ENCODE measurements at places on chromosomes 11 and 22.

DNA sequence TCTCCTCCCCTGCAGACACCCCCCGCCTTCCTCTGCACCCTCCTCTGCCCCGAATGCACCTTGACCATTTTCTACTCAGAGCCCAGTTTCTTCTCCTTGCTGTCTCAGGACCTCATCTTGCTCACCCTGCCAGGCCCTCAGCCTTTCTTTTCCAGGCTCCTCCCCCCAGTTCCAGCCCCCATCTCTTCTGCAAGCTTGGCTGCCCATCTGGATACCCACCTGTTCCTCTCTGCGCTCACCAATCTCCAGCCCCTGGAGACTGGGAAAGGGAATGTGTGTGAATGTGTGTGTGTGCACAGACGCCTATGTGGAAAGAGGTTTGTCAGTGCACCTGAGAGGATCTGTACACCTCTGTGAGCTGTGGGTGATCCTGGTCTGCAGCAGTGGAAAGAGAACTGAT lies 36.4 kb downstream of the SLC22A12 start:
- DNase-seq: no peak

- no peak for DNase-seq
Observed at GRCh38 chr11:19281041-19281440, 40.3 kb upstream of the E2F8 start.

DNA sequence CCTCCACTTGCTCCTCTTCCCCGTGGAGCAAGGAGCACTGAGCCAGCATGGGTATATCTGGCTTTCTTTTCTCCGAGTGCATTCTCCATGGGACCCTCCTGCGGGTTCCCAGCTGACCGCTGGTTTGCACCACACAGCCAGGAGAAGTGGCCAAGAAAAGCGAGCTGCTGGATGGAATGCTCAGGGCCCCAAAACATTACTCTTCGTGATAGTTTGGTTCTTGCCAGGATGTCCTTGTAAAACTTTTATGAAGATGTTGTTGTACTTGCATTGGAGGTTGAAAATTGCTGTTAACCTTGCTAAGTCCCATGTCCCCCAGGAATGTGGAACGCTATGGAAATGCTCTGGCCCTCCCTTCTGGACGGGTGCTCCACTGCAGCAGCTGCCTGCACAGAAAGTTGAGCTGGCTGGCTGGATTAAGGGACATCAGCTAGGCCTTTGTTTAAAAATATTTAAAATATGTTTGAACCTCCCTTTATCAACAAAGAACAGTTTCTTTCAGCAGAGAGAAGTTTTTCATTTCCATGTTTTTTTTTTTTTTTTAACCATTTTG lies 68.7 kb downstream of the ZNRF3 start:
- peak; percentile 4 for DNase-seq

DNA sequence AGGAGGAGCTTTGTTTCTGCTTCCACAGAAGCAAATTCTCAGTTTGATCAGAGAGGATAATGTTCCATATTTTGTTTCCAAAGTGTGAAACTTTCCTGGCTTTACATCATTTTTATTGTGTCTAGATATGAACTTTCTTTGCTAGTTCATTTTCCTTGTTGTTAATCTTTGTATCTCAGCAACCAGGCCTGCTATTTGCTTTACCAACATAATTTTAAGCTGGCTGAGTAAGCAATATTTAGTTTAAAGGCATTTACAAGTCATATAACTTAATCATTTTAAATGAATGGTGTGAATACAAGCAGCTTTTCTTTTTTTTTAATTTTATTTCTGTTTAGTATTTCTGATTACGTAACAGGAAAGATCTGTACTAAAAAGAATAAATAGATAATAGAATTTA lies 15.2 kb downstream of the NUCB2 start:
- no peak for DNase-seq

DNA sequence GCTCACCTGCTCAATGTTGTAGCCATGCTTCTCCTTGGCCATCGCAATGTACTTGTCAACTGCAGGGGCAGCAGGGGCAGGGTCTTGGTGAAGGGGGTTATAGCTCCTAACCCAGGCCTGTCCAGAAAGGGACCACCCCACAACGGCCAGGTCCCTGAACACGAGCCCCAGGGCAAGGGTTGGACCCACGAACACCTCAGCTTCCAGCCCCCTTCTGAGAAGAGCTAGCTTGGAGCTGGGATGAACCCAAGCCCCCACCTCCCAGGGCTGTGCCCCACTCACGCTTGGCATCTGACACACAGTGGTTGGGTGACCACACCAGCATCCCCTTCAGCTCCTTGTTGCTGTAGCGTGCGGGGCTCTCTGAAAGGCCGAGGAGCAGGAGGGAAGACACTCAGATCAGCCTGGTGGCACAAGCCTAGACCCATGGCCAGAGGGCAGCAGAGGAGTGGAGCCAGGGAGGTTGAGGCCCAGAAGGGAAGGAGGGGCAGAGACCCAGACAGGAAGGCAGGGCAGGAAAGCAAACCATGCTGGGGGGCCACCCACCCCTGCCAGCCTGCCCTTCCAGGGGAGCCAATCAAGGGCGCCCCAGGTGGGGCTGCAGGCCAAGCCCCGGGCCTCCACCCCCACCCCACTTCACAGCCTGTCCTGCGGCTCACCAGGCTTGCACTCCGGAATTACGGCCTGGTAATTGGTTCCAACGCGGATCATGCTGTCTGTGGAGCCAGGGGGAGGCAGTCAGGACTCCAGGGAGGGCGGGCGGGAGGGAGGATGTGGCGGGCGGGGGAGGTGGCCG lies 1.9 kb downstream of the RCOR2 start:
- DNase-seq: no peak

DNA sequence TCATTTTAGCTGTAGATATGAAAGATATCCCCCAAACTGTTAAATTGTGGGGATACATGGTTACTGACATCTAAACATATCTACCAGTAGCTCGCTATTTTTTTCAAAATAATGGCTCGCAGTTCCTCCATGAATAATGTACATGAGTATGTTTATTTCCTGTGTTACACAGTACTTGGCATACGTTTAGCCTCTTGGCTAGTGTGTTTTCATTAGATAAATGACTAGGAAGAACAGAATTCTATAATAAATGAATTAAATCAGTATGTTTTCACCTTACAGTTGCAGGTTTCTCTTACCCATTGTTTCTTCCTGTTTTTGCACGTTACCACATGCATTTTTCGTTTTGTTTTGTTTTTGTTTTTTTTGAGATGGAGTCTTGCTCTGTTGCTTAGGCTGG lies 21.8 kb downstream of the RNF169 start:
- no peak for DNase-seq

- no peak for DNase-seq
Observed at GRCh38 chr11:23399995-23400394, 539.7 kb upstream of the CCDC179 start.

DNA sequence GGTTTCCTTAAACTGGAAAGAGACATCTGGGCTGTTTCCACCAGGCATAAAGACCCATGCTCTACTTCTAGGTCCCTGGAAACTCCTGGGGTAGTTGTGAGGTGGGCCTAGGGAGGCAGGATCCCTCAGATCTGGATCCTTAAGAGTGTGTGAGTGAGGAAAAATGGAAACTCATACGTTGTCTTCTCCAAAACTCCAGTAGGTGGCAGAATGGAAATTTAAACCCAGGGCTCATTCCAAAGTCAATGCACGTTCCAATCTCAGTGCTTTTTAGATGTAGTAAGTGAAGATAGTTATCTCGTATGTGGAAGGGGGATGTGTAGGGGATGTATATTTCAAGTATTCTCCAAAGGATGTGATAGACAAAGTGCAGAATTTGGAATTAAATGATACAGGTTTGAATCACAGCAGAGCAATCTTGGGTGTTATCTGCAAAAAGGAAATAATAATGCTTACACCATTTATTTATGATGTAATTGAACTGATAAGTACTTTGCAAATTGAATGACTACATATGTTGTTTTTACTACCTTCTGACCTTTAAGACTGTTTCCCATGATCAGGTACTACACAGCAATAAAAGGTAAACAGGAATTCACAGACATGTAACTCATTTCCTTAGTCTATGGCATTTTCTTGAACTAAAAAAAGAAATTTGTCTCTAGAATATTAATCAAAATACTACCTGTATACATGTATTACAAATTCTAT lies 13.1 kb upstream of the MMP1 start:
- peak; percentile 18 for DNase-seq

DNA sequence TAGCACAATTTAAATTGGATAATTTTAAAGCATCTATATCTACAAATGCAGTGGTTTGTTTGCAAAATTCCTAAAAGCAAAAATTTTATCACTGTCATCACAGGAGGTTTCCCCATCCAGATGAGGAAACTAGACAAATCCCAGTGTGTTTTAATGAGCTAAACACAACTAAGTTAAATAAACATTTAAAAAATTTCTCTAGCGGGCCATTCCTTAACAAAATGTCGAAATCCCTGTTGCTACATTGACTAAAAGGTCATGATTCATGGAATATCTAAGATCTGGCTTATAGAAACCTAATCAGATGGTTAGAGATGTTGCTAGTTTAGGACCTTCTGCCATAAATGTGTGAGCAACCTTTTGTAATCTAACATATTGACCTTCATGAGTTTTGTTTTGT lies 107.3 kb upstream of the BDNF start:
- no peak for DNase-seq

GRCh38 chr11:35891096-35891495 lies 52.8 kb upstream of the LDLRAD3 start:
- no peak for DNase-seq

DNA sequence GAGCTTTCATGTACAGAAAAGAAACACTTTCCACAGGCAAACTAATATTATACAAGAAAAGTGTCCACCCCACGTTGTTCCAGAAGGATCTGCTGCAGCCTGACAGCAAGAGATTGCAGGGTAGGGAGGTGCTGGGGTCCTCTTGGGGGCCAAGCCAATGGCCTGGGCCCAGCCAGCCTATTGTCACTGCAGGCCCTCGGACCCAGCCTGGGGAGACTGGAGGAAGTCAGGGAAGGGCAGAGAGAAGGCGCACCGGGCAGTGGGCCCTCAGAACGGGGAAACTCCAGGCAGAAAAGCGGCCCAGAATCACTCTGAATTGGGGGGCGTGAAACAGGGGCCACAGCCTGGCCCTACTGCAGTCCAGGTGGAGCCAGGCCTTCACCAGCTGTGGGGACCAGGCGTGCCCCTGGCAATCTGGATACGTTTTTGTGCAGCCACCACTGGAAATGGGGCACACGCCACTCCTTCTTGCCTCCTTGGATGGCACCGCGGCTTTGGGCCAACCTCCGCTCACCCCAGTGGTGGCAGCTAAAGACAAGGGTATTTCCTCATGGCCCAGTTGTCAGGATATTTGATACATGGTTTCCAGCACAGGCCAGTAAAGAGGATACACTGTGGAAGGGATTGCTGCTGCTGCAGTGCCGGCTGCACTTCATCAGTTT lies 3.9 kb upstream of the NAP1L4 start:
- DNase-seq: no peak

GRCh38 chr11:63614136-63614671 lies at the start of gene PLAAT3:
PLAAT3 (minus strand) TSS chr11:63614433; CDS start chr11:63614014, 419 bp downstream.
- no peak for DNase-seq

- no peak for DNase-seq
Observed at GRCh38 chr11:72079819-72080325, 470 bp downstream of the NUMA1 start.

- peak; percentile 9 for DNase-seq
Observed at GRCh38 chr11:75475767-75476650, 43.0 kb upstream of the KLHL35 start.

DNA sequence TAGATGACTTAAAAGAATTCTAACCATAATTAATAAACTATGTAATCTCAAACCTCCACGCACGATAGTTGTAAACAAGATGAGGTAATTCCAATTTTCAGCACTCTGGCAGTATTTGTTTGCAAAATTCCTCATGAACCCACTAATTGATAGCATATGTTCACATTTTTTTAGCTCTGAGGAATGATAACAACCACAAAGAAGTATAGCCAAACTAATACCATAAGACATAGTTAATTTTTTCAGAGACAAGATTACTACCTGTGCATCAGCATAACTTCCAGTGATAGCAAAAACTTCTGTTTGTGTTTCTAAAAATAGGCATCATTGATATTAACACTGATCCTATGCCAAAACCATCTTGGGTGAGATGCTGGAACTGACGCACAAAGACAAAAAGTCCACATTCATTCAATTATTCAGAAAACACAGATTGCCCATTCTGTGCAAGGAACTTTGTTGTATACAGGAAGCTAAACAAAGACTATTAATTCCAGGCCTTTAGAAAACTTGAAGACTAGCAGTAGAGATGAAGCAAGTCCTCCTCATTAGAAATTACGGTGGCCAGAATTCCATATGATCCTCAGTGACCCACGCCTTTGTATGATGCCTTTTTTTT lies 57.7 kb downstream of the PDGFD start:
- no peak for DNase-seq

- DNase-seq: peak; percentile 87
Observed at GRCh38 chr22:41697126-41697775, 2.1 kb upstream of the MEI1 start.

DNA sequence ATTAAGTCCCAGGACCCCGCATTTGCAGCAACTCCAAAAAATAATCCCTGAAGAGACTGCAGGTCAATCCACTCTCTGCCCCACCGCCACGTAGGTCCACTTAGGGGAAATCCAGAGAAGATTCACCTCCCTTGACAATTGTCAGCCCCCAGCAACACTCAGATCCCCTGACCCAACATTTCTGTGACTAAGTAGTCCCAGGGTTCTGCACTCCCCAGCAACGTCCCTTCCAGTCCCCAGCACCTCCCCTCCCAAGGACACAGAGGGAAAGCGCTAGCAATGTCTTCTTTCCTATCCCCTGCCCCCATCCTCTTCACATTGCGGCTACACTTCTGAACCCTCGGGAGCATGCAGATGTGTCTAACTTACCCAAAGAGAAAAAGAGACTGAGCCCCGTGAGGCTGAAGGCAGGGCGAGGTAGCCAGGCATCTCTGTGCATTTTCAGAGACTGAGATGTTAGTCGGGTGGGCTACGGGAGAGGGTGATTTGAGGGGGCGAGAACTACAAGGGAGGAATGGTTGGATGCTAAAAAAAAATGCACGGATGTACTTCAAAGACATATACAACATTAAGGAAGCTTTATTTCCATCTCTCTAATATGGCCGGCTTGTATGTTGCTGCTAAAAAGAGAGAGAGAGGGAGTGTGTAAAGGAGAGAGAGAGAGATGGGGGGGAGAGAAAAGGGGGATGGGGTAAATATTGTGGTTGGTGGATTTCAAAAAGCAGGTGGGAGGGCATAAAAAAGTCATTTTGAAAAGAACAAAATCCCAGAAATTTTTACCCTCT lies at the start of gene SCN2B:
Gene SCN2B (minus strand): TSS at position 647 of the 785 bp plus-strand sequence. CDS start 208 bp downstream, at position 439.
- no peak for DNase-seq

- no peak for DNase-seq
Observed at GRCh38 chr11:4541071-4541470, 3.9 kb upstream of the OR52M1 start.

GRCh38 chr11:77151804-77152509 lies 23.9 kb downstream of the MYO7A start:
- DNase-seq: no peak

All from brain microvascular endothelial cell (primary cell).